ENCODE measurements at places on chromosomes 12 and 14.
A peak's percentile ranks its signal among the peaks of the same experiment; 100 is the strongest.

GRCh38 chr14:72663076-72663487 lies 230.8 kb downstream of the DPF3 start:
- DNase-seq, result no peak

- no peak for DNase-seq
Observed at GRCh38 chr12:92550254-92550653, 152.5 kb upstream of the PLEKHG7 start.

DNA sequence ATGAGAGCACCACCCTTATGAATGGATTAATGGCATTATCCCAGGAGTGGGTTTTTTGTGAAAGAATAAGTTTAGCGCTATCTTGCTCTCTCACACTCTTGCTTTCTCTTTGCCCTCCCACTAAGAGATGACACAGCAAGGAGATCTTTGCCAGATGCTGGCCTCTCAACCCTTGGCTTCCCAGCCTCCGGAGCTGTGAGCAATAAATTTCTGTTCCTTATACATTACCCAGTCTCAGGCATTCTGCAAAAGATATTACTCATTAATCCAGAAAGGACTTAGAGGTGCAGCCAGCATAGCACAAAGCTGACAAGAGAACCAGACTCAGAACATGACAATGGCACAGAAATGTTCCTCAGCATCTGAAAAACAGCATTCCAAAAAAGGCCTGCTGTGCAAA lies 190.6 kb downstream of the ITPR2 start:
- DNase-seq, result no peak

GRCh38 chr14:104895786-104896661 lies 28.7 kb upstream of the PLD4 start:
- DNase-seq, result peak; percentile 10

DNA sequence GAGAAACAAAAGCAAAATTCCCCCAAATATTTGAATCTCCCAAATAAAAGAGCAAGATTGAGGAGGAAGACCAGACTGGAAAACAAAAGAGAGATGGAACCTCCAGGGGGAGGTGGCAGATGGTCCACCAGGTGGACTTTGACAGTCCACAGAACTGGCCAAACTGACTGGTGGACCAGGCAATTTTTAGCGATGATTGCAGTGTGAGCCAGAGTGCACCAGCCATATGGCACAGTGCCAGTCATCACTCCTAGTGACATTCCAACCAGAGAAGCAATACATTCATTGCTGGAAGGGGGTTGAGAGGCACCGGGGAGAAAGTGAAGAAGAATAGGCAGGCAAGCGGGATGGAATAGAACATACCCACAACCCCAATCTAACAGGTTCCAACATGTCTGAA lies 182.9 kb downstream of the EXOC5 start:
- DNase-seq, result peak; percentile 90
